ENCODE measurements at places on chromosomes 2 and 18. TPM values are rescaled to one million over a fixed set of nuclear protein-coding genes. Genes with fewer than 3 reads are reported as not detected.

- no peak for DNase-seq
These were observed 56.8 kb downstream of the GTF3C3 start for GRCh38 chr2:196742685-196743084.

DNA sequence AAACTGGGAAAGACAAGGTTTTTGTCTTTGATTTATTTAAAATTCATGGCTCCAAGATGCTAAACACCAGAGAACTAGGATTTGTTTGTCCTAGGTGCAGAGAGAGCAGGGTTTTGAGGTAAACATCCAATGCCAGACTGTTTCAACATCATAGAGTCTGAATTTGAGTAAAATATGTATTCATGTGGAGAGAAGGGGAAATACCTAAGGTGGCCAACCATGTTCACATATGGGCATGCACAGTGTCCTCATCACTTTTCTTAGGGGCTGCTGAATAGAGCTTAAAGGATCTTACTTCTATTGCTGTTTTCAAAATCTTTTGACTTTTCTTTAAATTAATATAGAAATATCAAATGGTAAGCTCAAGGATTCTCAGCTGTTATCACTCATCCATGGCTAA, 287.0 kb upstream of the CCDC68 start:
- DNase-seq = no peak

Gene SP110
- total RNA-seq = 16.2 TPM

DNA sequence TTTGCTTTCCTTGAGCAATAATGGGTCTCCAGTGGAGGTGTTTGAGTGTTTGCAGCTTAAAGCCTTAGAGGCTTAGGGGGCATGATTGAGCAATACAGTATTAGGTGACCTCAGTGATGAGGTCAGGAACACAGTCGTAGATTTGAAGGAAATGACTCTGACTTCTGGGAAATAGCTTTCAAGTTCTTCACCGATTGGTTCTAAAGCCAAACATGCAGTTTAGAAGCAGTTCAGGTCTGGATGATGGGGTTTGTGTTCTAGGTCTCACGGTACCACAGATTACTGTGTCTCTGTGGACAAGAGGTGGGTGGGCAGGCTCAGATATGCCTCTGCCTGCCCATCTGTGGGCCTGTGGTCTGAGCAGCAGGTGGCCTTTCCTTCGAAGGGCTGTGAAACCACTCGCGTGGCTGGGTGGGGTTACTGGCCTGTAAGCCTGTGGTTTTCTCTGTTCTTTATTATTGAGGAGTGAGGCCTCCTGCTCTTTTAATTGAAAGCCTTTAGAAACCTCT, 7.8 kb downstream of the MTHFD2 start:
- DNase-seq = no peak

DNA sequence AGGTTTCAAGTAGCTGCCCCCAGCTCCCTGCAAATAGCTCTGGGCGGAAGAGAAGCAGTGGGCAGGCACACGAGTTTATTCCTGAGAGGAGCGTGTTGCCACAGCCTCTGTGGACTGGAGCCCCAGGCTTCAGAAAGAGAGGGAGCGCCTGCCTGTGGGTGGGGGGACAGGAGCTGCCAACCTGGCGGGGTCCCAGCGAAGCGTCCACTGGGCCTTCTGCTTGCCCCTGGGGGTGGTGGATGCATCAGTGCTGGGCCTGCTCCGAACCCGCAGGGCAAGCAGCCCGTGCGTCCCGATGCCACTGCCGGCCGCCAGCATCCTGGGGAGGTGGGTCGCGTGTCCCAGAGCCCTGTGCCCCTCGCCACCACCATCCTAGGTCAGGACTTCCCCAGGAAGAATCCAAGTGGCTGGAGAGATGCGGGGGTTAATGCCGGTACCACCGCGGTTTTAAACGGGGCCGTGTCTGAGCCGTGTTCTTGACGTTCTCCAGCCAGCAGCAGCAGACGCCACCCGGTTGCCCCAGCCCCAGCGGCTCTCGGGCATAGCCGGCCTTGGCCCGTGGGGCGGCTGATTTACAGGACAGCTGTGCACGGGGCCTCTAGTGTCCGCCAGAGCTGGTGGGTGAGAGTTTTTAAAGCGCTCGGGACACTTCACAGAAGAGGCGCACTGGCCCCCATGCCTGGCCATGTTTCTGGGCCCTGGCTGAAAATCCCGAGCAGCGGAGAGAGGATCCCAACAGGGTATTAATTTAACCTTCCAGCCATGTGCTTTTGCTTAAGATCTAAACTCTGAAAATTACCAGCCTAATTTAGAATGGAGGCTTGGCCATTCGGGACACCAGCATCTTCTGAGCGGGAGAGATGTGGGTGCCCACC, 84.7 kb downstream of the NFATC1 start:
- DNase-seq = no peak

DNA sequence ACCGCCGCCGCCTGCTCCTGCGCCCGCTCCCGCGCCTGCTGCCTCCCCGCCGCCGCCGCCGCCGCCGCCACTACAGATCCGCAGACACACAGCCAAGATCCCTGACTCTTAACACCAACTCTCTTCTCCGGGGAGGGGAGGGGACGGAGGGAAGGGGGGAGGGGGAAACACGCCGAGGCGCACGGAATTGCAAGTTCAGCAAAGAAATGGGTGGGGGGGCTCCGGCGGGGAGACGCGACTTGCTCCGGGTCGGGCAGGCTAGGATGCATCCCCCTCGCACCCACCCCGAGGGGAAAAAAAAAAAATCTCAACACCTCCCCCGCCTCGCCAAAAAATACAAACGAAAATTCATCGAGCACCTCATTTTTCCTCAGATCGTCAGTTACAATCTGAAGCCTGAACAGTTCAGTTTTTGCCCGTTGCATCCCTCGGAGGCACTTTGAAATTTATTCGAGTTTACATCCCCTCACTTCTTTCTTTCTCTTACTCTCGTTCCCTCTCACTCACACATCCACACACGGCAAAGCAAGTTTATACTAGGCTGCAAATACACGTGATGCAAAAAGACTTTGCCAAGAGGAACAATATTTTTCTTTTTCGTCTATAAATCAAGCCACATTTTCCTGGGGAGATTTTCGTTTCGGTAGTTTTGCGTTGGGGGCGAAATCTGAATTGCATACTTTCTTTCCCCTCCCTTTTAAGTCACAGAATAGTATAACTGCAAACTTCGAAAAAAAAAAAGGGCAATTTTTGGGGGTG, at the start of gene TCF4:
TSS of gene TCF4 (minus strand) at position 82 of the 759 bp plus-strand sequence. CDS start 1,076 bp downstream, outside the sequence.
- peak; percentile 21 for DNase-seq

DNA sequence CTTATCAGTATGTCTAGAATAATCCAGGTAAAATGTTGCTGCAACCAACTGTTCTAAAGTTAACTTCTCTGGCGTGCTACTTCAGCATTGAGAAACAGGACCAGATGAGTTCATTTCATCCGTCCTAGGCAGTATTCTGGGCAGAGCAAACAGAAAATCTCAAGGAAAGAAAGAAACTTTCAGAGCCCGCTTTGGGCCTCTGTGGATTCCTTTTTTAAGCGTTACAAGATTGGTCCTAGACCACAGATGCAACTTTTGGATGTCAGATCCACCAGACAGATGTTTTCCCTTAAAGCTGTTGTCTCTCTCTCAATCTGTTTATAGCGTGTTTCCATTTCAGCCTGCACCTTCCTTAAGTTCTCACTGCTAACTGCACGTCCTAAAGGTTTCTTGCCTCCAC, 75.0 kb downstream of the BCL2 start:
- no peak for DNase-seq

Gene TUBB8B
- total RNA-seq = not detected

Gene GBX2
- total RNA-seq = not detected

Measured in mucosa of gallbladder (tissue), 1 donor.